Activated CD8-positive, alpha-beta memory T cell treated with anti-CD3 and anti-CD28 coated beads for 1 hour (primary cell): ENCODE measurements at places on chromosomes 11 and 22.

DNA sequence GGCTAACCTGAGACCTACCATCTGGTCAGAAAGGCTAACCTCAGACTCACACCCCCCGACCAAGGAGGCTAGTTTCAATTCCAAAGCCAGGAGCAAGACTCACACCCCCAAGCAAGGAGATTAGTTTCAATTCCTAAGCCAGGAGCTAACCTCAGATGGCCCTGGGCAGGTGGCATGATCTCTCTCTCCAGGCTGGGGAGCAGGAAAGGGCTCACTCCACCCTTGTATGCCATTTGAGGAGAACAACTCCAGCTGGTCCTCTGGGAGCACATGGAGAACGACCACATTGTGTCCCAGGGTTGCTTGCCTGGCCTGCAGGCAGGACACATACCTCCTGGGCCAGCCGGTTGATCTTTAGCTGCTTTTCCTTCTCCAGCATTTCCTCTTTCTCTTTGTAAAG lies 32.6 kb downstream of the USH1C start:
- no peak for DNase-seq

- DNase-seq = no peak
These were observed 66.7 kb downstream of the SYN3 start for GRCh38 chr22:32991353-32992101.

DNA sequence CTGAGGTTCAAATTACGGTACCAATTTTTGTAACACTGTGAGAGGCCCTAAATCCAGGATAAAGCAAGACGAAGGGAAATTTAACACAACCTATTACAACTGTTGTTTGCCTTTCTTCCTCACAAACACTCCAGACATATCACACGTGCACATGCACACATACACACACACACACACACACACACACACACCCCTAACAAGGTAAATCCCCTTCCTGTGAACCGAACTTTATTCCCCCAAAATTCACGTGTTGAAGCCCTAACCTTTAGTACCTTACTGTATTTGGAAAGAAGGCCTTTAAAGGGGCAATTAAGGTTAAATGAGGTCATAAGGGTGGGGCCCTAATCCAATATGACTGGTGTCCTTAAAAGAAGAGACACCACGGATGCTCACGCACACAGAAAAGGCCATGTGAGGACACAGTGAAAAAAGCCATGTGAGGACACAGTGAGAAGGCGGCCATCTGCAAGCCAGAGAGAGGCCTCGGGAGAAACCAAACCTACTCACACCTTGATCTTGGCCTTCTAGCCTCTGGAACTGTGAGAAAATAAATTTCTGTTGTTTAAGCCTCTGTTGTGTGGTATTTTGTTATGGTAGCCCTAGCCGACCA lies 1.8 kb downstream of the SERGEF start:
- no peak for DNase-seq

GRCh38 chr11:45174963-45175362 lies 28.5 kb downstream of the PRDM11 start:
- DNase-seq = no peak

DNA sequence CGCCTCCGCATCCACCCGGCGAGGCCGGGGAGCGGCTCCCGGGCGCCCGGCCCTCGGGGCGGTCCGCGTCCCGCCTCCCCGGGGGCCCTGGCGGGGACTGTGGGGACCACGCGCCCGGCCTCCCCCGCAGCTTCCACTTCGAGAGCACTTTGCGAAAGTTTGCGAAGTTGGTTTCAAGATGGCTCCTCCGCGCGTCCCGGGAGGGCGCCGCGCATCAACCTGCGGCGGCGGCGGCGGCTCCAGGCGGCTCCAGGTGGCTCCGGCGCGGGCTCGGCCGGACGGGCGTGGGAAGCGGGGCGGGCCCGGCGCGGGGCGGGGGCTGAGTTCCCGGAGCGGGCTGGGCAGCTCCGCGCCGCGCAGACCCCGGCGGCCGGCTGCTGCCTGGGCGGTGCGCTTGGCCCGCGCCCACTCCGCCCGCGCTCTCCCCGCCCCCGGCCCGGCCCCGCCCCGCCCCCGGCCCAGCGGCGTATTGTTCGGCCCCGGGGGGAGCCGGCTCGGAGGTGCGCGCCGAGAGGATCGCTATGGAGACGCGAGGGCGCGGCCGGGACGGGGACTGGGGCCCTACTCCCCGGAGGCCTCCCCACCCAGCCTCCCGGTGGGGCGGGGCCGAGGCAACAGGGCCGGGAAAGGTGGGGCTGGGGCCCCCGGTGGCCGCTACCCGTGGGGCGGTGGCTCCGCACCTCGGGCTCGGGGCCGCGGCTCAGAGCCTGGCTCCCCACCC lies at the start of gene CELSR1:
CELSR1 (minus strand) TSS at position 396 of the 721 bp plus-strand sequence. CDS start 450 bp downstream, outside the sequence.
- no peak for DNase-seq

DNA sequence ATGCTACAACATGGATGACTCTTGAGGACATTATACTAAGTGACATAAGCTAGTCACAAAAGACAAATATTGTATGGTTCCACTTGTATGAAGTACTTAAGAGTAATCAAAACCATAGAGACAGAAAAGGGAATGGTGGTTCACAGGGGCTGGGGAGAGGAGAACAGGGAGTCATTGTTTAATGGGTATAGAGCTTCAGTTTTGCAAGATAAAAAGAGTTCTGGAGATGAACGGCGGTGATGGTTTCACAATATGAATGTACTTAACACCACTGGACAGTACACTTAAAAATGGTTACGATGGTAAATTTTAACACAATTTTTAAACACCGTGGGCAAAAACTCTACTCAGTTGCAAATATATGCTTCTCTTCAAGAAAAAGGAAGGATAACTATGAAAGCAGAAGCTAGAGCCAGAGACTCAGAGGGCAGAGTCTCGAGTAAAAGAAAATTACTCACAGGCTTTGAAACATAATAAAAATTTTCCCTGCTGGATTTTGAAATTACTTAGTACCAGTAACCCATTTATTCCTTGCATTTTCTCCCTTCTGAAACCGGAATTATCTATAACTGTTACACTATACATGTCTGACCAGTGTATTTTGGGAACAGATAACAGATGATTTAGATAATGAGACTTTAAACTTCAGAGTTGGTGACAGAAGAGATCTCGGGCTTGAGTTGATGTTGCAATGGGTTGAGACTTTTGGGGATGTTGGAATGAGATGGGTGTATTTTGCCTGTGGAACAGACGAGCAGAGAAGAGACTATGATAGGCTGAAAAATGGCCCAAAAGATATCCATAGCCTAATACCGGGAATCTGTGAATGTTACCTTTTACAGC lies 15.0 kb downstream of the MRTFA start:
- no peak for DNase-seq

DNA sequence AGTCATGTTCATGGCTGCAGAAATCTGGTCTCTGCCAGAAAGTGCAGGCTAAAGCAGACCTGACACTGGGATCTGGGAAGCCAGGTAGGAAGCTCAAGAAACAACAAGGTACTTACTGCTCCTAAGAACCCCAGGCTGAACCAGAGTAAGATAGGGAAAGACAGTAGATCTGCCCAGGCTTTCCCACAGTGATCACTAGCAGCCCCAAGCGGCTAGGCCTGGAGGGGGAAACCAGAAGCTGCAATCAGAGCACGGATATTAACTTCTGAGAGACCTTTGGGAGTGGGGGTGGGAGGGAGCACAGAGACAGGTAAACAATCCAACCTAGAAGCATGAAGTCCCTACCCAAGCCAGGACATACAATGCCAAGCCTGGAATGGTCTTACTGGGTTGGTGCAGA lies 135.2 kb upstream of the C11orf58 start:
- no peak for DNase-seq

DNA sequence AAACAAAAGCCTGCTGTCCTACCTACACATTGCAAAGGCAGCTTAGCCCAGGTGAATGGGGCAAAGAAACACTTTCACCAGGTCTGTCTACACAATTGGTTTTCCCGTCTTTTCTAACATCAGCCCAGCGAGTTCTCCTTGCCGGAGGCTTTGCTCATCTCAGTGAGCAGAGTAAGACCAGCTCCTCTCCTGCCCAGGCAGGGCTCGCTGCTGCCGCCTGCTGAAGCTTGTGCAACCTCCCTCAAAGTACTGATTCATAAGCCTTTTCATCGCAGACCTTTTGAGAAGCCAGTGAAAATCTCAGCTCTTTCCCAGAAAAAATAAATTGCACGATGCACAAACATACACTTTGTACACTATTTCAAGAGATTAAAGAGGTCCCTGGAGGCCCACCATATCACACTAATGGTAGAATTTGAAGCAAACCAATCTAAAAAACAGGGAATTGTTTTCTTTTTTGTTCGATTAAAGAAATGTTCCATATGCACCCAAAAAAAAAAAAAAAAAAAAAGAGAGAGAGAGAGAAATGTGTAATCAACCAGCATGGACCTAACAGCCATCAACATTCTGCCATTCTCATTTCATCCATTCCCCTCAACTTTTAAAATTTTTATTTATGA lies 328.1 kb upstream of the MPPED2 start:
- no peak for DNase-seq

DNA sequence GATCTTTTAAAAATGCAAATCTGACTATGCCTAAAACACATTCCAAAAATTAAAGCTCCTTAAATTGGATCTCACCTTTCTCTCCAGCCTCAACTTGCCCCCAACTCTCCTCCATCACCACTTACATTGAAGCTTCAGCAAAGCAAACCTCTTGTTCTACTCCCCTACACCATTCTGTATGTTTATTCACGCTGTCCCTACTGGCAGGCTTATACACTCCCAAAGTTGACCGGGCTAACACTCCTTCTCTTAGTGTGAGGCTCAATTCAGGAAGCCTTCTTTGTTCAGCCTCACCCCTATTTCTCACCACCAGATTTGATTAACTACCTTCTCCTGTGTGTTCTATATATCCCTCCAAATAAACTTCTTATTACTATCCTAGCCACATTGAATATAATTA lies 1.8 kb upstream of the GDPD4 start:
- no peak for DNase-seq

- DNase-seq = no peak
These were observed 2.0 kb downstream of the NUP98 start for GRCh38 chr11:3795131-3796001.

GRCh38 chr11:102608699-102609098 lies 16.4 kb downstream of the MMP20 start:
- DNase-seq = no peak

- no peak for DNase-seq
These were observed 158.4 kb downstream of the LRRC4C start for GRCh38 chr11:41301023-41301422.

DNA sequence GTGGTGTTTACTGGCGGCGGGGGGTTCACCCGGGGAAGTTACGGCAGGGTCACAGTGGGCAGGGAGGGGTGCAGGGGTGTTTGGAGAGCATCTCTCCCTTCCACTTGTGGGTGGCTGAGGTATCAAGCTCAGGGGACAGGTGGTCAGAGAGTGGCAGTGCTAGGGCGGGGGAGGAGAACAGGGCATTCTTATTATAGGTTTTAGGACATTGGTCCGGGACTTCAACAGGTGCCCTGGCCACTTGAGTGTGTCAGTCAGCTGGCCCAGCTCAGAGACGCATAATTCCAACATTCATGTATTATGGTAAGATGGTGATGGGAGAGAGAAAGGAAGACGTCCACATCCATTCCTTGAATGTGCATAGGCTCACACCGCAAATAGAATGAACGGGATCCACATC lies 101.7 kb downstream of the TEAD1 start:
- no peak for DNase-seq

GRCh38 chr22:42419243-42419881 lies 12.8 kb downstream of the NFAM1 start:
- DNase-seq = no peak

DNA sequence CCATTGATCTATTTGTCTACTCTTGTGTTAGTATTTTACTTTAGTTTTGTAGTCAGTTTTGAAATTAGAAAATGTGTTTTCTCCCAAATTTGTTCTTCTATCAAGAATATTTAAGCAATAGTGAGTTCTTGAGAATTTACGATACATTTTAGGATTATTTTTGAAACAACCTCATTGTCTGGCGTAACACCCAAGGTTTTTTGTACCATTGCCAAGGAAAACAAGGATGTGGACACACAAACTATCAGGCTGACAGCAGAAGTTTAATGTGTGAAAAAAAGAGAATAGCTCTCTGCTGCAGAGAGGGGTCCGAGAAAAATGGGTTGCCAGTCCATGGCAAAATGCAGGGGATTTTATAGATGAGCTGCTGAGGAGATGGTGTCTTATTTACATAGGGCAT lies 865.1 kb upstream of the CNTN5 start:
- DNase-seq = no peak

- no peak for DNase-seq
These were observed 37.6 kb downstream of the SLC36A4 start for GRCh38 chr11:93160156-93160555.
